ENCODE measurements at places on chromosomes 3 and 15. TPM values are rescaled to one million over a fixed set of nuclear protein-coding genes. Genes with fewer than 3 reads are reported as not detected.

- DNase-seq: no peak
Observed at GRCh38 chr3:193488741-193489140, 66.0 kb downstream of the ATP13A4 start.

DNA sequence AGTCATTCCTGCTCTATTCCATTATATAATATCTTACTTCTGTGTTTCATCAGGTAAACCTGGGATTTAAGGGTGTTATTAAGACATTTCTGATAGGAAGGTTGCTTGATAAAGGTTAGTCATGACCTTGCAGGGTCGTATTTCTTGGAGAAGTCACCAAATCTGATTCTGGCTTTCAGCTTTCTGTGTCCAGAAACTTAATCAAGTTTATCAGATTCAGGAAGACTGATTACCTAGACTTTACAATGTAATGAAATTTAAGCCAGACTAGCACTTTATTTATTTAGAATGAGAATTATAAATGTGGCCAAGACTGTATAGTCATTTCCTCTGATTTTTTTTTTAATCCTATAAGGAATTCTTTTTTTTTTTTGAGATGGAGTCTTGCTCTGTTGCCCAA is 81.9 kb downstream of the NEO1 start:
- no peak for DNase-seq

DNA sequence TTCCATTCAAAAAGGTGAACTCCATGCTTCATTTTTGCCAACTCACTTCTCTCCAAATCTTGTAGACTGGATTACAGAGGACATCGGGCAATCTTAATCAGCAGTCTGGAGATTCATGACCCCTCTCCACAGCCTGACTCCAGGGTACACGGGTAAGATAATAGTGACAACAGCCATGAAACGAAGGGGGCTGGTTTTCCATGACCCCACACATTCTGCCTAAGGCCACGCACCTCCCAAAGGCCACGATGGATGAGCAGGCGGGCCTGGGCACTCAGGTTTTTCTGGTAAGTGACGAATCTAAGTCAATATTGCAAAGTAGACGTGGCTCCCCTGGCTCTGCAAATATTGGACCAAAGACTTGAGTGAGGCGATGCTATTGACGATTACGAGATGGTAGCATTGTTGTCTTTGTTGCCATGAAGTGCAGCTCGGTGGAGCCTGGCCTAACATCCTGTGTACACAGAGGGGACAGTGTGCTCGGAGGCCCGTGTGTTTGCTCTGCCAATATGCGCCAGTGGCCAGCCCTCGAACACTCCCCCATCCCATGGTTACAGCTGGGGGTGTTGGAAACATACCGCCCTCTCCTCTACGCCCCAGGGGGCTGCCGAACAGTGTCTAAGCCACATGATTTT is 119.1 kb downstream of the OPA1 start:
- DNase-seq: no peak

GRCh38 chr3:108103040-108103751 is 12.4 kb upstream of the CD47 start:
- DNase-seq: no peak

- no peak for DNase-seq
Observed at GRCh38 chr3:125032100-125032643, 23.6 kb downstream of the HEG1 start.

DNA sequence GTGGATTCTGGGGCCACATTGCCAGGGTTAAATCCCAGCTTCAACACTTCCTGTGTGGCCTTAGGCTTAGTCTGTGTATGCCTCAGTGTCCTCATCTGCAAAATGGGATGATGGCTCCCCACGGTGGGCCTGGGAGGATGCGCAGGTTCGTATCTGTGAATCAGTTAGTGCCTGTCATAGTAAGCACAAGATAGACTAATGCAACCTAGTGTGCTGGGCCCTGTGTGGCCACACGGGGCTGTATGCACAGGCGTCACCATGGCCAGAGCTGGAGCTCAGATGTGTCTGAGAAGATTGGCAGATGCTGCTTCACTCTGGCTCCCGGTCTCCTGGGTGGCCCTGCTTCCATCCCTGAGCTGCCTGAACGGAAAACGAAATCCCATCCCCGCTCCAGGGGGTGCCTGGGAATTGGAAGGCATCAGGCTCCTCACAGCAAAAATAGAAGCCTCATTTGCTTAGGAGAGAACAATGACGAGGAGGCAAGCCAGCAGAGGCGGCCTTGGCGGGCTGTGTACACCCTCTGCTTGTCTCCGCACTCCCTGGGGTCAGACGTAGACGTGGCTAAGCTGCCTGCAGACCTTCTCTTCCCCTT is 103.6 kb downstream of the APBA2 start:
- no peak for DNase-seq

DNA sequence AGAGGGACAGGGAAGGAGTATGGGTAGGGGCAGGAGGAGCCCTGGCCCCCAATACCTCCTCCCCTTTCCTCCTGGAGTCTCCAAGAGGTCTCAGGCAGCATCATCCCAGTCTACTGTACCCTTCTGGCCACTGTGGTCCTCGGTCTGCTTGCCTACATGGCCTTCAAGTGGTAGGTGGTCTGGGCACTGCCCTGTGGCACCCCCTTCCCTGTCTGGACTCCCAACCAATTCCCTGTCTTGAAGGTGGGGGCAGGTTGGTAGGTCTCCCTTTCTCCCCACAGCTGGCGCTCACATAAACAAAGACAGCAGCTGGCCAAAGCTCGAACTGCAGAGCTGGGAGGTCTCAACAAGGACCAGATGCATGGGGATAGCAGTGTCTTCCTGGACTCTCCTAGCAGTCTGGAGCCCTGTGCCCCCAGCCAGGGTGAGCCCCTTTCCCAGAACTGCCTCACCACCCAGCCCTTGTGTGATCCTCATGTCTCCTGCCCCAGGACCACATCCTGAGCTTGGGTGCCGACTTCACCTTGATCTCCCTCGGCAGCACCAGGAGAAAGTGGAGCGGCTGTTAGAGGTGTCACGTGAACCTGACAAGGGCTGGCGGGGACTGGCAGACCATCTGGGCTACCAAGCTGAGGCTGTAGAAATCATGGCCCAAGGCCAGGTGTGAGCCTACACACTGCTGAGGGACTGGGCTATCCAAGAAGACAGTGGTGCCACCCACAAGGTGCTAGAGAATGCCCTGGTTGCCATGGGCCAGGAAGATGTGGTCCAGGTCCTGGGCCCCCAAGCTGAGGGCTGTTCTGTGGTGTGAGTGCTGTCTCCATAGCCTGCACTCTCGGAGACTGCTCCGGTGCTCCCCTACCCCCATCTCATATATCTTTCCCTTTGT is 33.1 kb downstream of the NBEAL2 start:
- DNase-seq: no peak

- no peak for DNase-seq
Observed at GRCh38 chr3:188486952-188487351, 333.0 kb downstream of the LPP start.

GRCh38 chr15:40902605-40903561 is 8.6 kb downstream of the VPS18 start:
- peak; percentile 86 for DNase-seq

DNA sequence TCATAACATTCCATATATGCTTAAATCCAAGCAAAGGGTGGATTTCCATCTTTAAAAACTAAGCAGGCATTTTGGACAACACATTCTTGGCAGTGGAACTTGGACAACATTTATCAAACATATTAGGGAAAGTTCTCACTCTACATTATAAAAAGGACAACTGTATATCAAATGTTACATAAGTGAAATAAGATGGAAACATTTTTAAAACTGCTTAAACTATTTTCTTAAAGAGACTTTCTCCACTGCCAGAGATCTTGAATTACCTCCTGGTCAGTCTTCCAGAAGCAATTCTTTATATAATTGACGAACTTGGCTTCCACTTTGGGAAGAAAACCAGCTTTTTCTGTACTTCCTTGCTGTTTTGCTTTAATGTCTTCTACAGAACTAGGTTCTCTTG is 109.3 kb downstream of the NEO1 start:
- no peak for DNase-seq

DNA sequence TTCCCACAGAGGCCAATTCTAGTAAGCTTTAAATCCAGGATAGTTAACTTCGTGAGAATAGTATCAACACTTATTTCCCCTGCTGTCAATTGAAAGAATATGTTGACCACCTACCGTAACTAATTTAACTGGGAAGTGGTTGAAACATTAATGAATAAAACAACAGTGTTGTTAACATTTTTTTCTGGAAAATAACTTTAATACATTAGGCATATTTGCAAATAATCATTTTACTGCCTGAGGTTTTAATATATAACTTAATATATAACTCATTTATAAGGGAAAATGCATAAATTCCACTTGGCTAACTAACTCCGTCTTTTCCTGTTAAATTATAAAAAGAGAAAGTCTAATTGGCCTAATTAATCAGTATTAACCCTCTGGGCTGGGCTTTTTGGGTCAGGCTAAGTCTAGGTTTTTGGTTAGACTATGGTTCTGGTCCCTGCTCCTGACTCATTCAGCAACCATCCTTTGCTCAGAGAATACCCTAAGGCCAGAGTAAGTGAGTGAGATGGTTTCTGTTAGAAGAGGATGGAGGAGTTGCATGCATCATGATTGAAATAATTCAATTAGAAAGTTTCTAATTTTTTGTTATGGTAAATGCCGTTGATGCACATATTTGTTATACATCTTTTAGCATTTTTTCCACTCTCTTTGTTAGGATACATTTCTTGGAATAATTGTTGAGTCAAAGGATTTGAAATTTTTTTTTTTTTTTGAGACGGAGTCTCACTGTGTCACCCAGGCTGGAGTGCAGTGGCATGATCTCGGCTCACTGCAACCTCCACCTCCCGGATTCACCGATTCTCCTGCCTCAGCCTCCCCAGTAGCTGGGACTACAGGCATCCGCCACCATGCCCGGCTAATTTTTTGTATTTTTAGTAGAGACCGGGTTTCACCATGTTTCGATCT is 10.8 kb upstream of the SKIL start:
- DNase-seq: no peak

Gene ABHD5
- 59.2 TPM for total RNA-seq

Gene CHDH
- total RNA-seq: 17.3 TPM

Gene ADGRG7
- total RNA-seq: not detected

Gene KBTBD12
- 0.95 TPM for total RNA-seq

Gene TMCO5A
- total RNA-seq: not detected

Gene GOLGA8T
- total RNA-seq: not detected

Gene SEC62
- 153 TPM for total RNA-seq

Gene HES1
- total RNA-seq: 29.5 TPM

Gene TICRR
- total RNA-seq: 0.32 TPM
